ENCODE measurements at places on chromosomes 5 and 9.
A peak's percentile ranks its signal among the peaks of the same experiment; 100 is the strongest.

- DNase-seq: no peak
Observed at GRCh38 chr5:171692107-171692506, 93.5 kb upstream of the SMIM23 start.

DNA sequence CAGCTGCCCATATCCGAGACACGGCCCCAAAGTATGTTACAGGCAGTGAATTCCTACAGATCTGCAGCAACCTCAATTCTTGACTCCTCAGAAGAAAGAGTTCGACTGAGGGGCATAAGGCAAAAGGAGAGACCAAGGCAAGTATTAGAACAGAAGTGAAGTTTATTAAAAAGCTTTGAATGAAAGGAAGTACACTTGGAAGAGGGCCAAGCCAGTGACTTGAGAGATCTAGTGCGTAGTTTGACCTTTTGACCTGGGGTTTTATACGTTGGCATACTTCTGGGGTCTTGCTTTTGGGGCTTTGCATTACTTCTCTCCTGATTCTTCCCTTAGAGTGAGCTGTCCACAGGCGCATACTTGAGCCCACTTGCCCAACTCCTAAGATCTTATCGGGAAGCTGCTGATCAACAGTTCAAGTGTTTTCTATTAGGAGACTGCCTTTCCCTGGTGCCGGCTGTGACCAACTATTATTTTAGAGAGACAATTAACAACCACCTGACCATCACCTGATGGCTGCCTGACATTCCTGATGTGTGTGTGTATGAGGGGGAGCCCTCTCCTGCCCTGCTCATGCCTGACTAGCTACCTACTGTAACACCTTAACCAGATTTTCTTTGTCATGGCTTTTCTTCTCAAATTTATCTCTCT is 1.5 kb upstream of the DEPDC1B start:
- no peak for DNase-seq

- DNase-seq: no peak
Observed at GRCh38 chr5:36792560-36793180, 83.9 kb upstream of the NIPBL start.

DNA sequence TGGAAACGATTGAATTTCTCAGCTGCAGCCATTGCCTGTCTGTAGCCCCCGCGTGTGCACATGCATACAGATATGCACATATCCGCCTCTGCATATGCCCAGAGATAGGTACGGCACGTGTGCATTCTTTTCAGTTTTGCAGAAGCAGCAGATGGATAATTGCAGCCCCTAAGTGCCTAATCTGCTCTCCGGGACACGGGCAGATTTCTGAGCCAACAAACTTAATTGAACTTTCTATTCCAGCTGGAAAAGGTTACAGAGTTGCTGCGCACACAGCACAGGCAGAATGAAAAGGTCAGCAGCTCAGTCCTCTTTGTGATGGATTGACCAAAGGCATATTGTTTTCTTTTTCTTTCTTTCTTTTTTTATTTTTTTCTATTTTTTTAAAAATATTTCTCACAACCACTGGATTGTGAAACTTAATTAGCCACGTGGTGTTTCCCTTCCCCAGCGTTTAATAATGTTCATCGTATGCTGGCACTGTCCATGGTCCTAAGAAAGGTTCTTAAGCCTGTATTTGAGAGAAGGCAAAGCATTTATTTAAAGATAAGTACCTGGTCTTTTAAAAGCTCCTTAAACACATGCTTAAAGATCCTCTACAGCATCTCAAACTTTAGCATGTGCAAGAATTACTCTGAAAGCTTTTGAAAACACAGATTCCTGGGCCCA is 270.2 kb upstream of the BRINP1 start:
- DNase-seq: no peak

DNA sequence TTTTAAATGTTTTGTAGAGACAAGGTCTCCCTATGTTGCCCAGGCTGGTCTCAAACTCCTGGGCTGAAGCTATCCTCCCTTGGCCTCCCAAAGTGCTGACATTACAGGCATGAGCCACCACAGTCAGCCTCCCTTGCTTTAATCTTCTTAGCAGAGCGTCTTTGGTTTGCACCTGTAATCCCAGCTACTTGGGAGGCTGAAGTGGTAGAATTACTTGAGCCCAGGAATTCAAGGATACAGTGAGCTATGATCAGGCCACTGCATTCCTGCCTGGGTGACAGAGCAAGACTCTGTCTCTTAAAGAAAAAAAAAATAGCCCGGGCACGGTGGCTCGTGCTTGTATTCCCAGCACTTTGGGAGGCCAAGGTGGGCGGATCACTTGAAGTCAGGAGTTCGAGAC is 27.8 kb downstream of the UBE2D2 start:
- no peak for DNase-seq

GRCh38 chr5:138448481-138449398 is 9.9 kb downstream of the REEP2 start:
- no peak for DNase-seq

- DNase-seq: no peak
Observed at GRCh38 chr9:93486268-93486667, 32.9 kb upstream of the FAM120AOS start.

DNA sequence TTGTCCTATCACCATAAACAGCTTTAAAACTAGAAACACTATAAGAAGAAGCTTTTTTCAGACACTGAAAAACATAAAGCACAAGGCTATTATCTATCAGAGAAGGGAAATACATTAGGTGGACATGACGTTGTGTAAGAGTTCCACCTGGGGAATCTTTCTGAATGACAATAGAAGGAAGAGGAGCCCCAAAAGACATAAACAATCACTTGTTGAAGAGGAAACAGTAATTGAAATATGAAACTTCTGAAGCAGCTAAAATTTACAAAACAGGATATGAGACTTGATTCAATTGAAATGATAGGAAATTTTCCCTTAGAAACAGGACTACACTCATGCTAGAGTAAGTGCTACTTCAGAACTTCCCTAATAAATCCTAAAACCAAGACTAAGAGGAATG is 933.6 kb downstream of the EFNA5 start:
- DNase-seq: no peak

GRCh38 chr5:59055745-59056448 is 473.0 kb downstream of the RAB3C start:
- no peak for DNase-seq

DNA sequence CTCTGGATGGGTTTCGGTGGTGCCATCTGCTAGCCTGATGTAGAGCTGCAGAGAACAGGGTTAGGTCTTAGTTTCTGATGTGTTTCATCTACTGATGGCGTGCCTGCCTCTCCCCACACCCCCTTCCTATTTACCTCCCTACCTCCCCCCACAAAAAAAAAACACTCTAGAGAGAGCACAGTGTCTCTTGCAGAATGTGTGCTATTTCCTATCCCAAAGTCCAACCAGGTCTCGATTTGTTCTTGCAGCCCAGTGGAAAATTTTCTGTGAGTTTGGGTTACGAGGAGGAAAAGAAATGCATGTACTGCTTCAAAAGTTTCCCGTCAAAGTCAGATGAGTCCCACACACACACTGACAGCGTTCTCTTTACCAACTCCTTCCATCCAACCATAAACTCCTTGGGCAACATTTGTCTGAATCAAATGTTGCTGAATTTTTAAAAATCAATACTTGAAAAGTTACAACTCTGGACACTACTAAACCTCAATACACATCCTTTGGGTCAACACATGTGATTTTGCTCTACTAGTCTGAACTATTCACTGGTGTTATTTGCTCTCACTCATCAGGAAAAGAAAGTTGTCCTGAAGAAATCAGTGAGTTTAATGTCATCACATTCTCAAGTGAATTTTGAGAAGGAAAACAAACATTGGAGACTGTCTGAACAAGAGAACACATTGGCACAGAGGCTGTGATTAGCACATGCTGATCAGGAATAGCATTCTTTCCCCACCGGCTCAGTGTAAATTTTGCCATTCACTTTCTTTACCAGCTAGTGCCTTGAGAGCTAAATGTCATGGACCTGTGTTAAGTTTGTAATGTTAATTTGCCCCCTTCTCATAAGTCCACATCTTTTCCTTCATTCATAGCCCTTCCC is 84.1 kb downstream of the MAMDC2 start:
- DNase-seq: no peak

- no peak for DNase-seq
Observed at GRCh38 chr9:112245126-112245525, 70.0 kb upstream of the SUSD1 start.

DNA sequence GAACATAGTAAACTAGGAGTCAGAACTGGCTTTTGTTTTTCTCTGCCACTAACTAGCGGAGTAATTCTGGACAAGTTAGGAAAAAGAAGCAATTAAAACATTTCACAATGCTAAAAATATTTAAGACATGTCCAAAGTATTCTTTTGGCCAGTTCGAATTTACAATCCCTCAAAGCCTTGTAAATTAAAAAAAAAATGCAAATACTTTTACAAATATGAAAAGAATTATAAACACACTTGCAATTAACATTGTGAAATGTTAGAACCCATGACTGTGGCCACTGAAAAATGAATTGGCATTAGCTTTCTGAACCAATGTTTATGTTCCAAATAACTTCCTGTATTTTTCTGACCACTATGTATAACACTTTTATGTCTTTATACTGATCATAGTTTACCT is 2.2 kb downstream of the RAD1 start:
- no peak for DNase-seq

- DNase-seq: peak; percentile 74
Observed at GRCh38 chr5:111703662-111704061, 53.3 kb downstream of the NREP start.

DNA sequence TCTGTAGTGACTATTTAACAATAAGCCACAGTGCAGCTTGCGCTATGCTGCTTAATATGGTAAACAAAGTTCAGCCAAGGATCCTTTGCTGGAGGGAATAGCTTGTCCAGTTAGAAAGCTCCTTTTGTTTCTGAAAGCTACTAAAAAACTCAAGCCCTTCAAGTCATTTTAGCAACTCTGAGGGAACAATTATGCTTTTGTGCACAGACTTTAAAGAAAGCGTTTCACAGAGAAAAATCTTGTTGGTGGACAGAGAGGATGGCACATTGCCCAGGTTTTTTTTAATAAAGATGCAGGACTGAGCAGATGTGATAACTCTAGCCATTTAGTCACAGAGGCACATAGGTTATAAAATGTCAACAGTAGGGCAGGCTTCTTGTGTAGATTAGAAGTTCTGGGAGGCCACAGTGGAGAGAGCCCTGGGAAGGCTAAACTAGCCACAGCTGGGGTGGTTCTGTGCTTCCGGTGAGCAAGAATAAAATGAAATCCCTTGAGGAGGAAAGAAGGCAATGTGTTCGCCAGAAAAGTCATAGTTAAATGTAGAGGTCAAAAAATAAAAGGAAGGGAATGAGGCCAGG is 63.4 kb downstream of the ALDH7A1 start:
- DNase-seq: no peak

- DNase-seq: no peak
Observed at GRCh38 chr5:107426209-107426608, 244.5 kb downstream of the EFNA5 start.

GRCh38 chr9:129094387-129095169 is 13.7 kb downstream of the DOLPP1 start:
- DNase-seq: no peak

DNA sequence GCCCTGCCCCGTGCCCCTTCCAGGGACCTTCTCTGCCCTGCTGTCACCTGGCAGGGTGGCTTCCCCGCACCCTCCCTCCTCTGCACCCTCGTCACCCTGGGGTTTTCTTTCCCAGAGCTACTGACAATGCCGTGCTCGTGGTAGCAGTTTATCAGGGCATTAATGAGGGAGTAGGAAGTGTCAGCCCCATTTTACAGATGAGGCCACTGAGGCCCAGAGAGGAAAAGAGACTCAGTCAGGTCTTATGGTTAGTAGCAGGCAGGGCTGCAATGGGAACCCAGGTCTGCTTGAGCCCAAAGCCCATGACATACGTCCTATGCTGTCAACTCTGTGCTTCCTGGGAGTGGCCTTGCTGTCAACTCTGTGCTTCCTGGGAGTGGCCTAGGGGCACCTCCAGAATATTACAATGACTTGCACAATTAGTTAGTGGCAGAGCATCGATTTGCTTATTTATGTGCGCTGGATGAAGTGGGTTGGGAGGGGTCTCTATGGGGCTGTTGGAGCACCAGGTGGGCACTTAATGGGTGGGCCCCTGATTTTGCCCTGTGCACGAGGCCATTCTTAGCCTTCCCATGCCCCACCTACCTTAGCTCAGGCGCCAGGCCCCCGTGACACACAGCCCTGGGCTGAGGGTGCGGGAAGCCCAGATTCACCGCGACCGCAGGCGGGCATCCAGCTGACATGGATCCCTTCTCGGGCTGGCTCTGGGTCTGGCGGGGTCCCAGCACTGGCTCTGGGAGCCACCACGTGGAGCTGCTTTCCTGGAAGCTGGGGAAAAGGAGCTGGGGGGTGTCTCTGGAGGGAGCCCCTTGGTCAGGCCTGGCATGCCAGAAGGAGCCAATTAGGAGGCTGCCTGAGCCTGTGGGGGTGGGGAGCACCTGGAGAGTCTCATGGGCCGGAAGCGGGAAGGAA is 82.0 kb upstream of the ORM1 start:
- no peak for DNase-seq

DNA sequence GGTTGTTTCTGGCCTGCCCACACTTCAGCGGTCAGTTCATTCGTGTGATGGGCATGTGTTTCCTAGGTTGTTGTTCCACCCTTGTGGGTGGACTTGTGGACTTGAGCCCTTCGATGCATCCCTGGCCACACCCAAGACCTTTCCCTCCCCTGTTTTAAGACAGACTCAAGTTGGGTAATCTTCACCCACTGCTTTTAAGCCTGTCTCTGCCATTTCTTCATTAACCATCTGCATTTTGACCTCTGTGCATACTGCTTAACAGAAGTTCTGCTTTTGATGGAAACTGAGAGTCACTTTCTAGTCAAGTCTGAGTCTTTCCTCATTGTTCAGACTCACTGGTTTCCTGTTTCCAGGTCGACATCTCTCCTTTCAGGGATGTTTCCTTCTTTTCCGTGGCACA is 233.7 kb downstream of the ARHGEF28 start:
- DNase-seq: no peak

DNA sequence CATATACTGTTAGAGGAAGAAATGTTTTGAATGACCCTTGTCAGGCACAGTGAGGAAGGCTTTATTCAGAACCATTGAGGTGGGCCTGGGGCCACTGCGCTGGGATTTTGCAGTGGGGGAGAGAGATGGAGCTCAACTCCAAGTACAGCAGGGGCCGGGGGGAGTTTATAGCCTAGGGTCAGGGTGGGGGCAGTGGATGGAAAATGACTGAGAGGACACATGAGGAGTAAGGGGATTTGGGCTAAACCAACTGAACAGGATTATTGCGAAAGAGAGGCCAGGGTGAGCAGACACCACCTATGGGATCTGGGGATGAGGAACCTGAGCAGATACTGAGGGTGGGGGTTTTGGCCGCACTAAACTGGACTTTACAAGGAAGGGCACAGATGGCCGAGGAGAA is 6.3 kb downstream of the CEP72 start:
- DNase-seq: no peak

- no peak for DNase-seq
Observed at GRCh38 chr5:68149189-68149588, 66.4 kb upstream of the PIK3R1 start.

- no peak for DNase-seq
Observed at GRCh38 chr5:180034564-180034963, 37.0 kb downstream of the RNF130 start.

GRCh38 chr9:5492965-5493678 is 17.2 kb upstream of the PDCD1LG2 start:
- no peak for DNase-seq

Measured in thymus (tissue), 14 donors.